ENCODE measurements at places on chromosomes 4 and X. TPM values are rescaled to one million over a fixed set of nuclear protein-coding genes. Genes with fewer than 3 reads are reported as not detected.

SUV39H1 gene
- 2.8 TPM for polyA plus RNA-seq

GSX2 gene
- polyA plus RNA-seq: not detected

RAB9B gene
- polyA plus RNA-seq: 0.26 TPM

GATA1 gene
- not detected for polyA plus RNA-seq

HS3ST1 gene
- 1.1 TPM for polyA plus RNA-seq

ERCC6L gene
- polyA plus RNA-seq: not detected

GABRA4 gene
- 0.17 TPM for polyA plus RNA-seq

TRMT10A gene
- polyA plus RNA-seq: 5.7 TPM

SUPT20HL1 gene
- polyA plus RNA-seq: not detected

FGFBP2 gene
- polyA plus RNA-seq: not detected

RCHY1 gene
- polyA plus RNA-seq: 27.8 TPM

SATL1 gene
- 0.22 TPM for polyA plus RNA-seq

CT45A1 gene
- polyA plus RNA-seq: not detected

MGAT4D gene
- not detected for polyA plus RNA-seq

JCHAIN gene
- polyA plus RNA-seq: 5.1 TPM

SSX2 gene
- not detected for polyA plus RNA-seq

LRAT gene
- 0.15 TPM for polyA plus RNA-seq

UGT2B11 gene
- polyA plus RNA-seq: not detected

TMEM175 gene
- 26.0 TPM for polyA plus RNA-seq

MAGEA11 gene
- polyA plus RNA-seq: not detected

COL25A1 gene
- 0.52 TPM for polyA plus RNA-seq

NUDT9 gene
- polyA plus RNA-seq: 49.5 TPM

TRPC5OS gene
- 0.13 TPM for polyA plus RNA-seq

TMEM154 gene
- polyA plus RNA-seq: 0.09 TPM

STARD8 gene
- polyA plus RNA-seq: 12.7 TPM

PCYT1B gene
- 0.26 TPM for polyA plus RNA-seq

PITX2 gene
- polyA plus RNA-seq: 0.71 TPM

TBC1D19 gene
- 10.8 TPM for polyA plus RNA-seq

RGN gene
- 89.1 TPM for polyA plus RNA-seq

FAM47E gene
- 15.0 TPM for polyA plus RNA-seq

FAM47A gene
- not detected for polyA plus RNA-seq

ANK2 gene
- 125 TPM for polyA plus RNA-seq

XG gene
- 0.43 TPM for polyA plus RNA-seq

VCX3A gene
- not detected for polyA plus RNA-seq

UGT2A1 gene
- polyA plus RNA-seq: 2.4 TPM

ZMAT1 gene
- polyA plus RNA-seq: 8.5 TPM

SLC25A43 gene
- polyA plus RNA-seq: 10.1 TPM

USP46 gene
- 8.2 TPM for polyA plus RNA-seq

F8A2 gene
- not detected for polyA plus RNA-seq

PLP1 gene
- 1.1 TPM for polyA plus RNA-seq

MAGEA10 gene
- polyA plus RNA-seq: not detected

NSUN7 gene
- 4.1 TPM for polyA plus RNA-seq

SHOX gene
- polyA plus RNA-seq: not detected

CYTL1 gene
- not detected for polyA plus RNA-seq

C4orf50 gene
- not detected for polyA plus RNA-seq

XAGE1A gene
- polyA plus RNA-seq: not detected

GLOD5 gene
- 12.6 TPM for polyA plus RNA-seq

FAM184B gene
- 0.39 TPM for polyA plus RNA-seq

CXXC4 gene
- polyA plus RNA-seq: 0.45 TPM

IRS4 gene
- polyA plus RNA-seq: not detected

ZCCHC18 gene
- 3.3 TPM for polyA plus RNA-seq

AADAT gene
- 4.6 TPM for polyA plus RNA-seq

MAGEA2 gene
- polyA plus RNA-seq: not detected

ACE2 gene
- polyA plus RNA-seq: 32.4 TPM

CFAP97 gene
- polyA plus RNA-seq: 8.0 TPM

FHDC1 gene
- polyA plus RNA-seq: 1.5 TPM

Measured in kidney (tissue), 22 donors.